Daoy (cell line): ENCODE measurements at places on chromosomes 16 and 17. TPM values are rescaled to one million over a fixed set of nuclear protein-coding genes. Genes with fewer than 3 reads are reported as not detected.

- no peak for DNase-seq
Measured at GRCh38 chr17:4978726-4979125, 8.7 kb downstream of the CAMTA2 start.

MYCBPAP gene
- 1.5 TPM in 1 of 2 replicates, not detected in the other for total RNA-seq

DNA sequence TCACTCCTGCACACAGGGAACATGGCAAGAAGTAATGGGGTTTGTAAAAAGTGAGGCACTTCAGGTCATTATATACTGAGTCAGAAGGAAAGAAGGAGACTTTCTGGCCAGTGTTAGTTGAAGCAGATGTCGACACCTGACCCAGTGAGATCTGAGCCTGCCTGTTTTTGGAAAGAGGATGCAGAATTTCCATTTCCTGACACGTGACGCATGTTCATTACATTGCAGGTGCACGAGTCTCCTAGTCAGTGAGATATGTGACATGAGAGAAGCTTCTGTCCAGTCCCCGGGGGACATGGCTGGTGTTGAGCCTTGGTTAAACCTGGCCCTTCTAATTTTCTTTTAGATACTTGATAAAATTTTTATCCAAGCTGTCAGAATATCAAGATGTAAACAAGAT is 62.3 kb downstream of the ELAC2 start:
- no peak for DNase-seq

CRYM gene
- total RNA-seq: not detected in 2 replicates

GRCh38 chr17:67421869-67422273 is 44.8 kb downstream of the PITPNC1 start:
- DNase-seq: peak; percentile 95

- DNase-seq: no peak
Measured at GRCh38 chr17:32631341-32632096, 144.7 kb downstream of the CDK5R1 start.

DNA sequence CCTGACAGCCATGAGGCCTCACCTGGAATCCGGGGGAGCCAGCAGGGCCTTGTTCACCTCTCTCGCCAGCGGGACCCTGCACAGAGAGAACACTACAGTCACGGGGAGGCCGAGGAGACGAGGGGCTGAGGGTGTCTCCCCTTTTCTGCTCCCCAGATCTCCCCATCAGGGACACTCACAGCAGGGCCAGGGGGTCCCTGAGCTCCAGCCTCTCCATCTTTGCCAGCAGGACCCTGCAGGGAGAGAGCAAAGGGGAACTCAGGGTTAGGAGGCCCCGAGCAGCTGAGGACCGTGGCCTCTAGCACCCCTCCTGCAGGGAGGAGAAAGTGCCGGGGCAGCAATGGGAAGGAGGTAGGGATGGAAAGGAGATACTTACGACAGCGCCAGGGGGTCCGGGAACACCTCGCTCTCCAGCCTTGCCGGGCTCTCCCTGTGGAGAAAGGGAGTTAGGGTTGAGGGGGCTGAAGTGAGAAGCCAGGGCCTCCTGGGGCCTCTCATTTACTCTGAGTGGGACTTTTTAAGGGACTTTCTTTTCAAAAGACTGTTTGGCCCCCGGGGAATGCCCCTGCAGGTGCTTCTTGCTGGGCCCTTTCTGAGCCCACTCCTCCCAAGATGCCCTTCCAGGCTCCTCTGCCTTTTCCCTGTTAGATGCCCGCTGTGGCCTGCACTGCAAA is 8.7 kb downstream of the COL1A1 start:
- DNase-seq: no peak

- DNase-seq: no peak
Measured at GRCh38 chr17:63954402-63955063, 18.2 kb downstream of the SCN4A start.

TERB1 gene
- 0.46 TPM in 1 of 2 replicates, not detected in the other for total RNA-seq

DNA sequence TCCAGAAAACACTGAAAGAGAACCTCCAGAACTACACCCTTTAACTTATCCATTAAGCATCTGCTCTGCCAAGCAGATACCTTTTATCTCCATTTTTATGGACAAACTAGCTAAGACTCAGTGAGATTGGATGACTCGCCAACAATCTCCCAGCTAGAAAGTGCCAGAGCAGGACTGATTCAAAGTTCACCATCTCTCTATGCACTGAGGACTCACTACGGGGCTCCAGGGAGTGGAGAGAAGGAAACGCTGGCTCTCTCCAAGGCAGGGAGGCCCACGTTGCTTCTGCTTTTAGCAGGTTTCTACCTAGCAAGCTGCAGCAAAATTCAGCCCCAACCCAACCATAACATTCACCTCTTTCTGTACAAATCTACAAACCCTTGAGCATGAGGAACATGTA is 52.8 kb upstream of the ARHGAP44 start:
- no peak for DNase-seq

- no peak for DNase-seq
Measured at GRCh38 chr17:38750044-38750311, 1.8 kb upstream of the PCGF2 start.

EMP2 gene
- 14.2 and 15.5 TPM in 2 replicates for total RNA-seq

LYZL6 gene
- not detected in 2 replicates for total RNA-seq

ARHGAP44 gene
- total RNA-seq: 4.6 and 5.7 TPM in 2 replicates

CES3 gene
- 0.29 TPM in 1 of 2 replicates, not detected in the other for total RNA-seq

GRCh38 chr17:80650751-80651518 is 106.3 kb downstream of the RPTOR start:
- DNase-seq: no peak

PRKCB gene
- 2.2 and 3.6 TPM in 2 replicates for total RNA-seq

DNA sequence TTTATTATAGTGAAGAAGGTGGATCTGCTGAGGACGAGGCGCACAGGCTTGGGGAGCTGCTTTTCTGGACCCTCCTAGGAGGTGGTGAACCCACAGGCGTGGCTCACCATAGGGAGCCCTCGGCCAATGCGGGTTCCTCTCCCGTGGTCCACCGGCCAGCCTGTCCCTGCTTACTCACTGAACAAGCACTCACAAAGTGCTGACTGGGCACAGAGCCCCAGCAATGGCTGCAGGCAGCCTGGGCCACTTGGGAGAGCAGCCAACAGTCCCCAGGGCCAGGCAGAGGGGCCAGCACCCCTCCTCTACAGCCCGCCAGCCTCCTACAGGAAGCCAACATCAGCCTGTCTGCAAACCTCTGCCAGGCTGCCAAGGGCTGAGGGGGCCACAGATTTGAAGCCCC is 19.1 kb upstream of the NCBP3 start:
- peak; percentile 75 for DNase-seq

MSI2 gene
- total RNA-seq: 13.8 and 18.8 TPM in 2 replicates

DNA sequence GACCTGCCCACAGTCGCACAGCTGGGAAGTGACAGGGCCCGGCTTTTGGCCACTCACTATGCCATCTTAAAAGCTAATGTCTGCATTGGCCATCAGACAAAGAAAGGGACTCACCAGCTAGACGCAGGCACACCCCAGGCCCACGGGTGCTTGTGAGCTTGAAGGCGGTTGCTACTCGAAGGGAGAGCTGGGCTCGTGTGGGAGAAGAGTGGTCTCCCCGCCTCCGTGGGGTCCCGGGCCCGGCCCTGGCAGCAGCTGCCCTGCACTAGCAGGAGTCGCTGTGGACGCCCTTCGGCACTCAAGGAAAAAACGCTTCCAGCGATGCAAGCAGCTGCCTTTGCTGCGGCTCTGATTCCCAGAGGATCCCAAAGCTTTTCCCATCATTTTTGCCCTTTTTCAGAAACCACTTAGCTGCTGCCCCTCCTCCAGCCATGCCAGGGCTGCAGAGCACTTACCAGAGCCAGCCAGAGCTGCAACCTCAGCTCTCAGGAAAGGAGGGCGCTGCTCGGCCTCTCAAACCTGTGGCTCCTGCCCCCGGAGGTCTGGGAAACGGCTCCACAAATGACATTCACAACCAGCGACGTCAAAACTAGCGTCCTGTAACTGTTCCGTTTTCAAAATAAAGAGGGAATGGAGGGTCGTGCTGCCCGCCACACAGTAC is 12.3 kb downstream of the TRPV1 start:
- no peak for DNase-seq

HSF4 gene
- total RNA-seq: 1.2 and 2.8 TPM in 2 replicates

GRCh38 chr16:22161999-22162655 is at the start of gene SDR42E2:
Gene SDR42E2 (plus strand): TSS chr16:22162506. CDS start chr16:22165583, 3,077 bp downstream.
- no peak for DNase-seq

DNA sequence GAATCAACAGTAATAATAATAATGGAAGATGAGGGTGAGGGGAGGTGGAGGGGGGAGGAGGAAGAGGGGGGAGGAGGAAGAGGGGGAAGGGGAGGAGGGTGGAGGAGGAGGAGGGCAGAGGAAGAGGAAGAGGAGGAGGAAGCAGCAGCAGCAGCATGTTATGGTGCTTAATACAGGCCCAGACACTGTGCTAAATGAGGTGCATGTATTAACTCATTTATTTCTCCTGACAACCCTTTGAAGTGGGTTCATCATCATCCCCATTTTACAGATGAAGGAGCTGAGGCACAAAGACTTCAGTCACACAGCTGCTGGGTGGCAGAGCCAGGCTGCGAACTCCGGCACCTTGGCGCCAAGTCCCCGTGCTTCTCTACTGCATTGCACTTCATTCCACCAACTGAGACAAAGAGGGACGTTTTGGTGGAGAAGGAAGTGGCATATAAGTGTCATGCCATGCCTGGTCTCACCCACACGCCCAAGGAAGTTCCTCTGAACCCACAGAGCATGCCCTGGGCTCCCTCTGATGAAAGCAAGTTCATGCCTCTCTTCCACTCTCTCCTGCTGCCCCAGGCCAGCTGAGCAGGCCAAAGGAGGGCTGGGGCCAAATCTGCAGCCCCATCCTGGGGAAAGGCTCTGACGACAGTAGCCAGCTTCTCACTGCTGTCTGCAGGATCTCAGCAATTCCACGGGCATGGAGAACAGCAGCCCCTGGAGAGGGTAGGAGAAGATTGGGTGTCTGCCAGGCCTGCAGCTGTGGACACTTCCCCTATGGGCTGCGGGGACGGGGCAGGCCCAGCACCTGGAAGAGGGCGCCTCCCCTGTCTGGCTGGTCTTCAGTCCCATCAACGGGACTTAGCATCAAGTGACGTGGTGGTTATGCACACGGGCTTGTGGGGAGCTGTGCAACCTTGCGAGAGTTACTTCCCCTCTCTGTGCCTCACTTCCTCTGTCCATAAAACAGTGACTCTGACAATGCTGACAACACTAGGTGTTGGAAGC is 21.8 kb downstream of the XYLT1 start:
- no peak for DNase-seq

- no peak for DNase-seq
Measured at GRCh38 chr16:50494501-50495491, 53.4 kb upstream of the NKD1 start.

DNA sequence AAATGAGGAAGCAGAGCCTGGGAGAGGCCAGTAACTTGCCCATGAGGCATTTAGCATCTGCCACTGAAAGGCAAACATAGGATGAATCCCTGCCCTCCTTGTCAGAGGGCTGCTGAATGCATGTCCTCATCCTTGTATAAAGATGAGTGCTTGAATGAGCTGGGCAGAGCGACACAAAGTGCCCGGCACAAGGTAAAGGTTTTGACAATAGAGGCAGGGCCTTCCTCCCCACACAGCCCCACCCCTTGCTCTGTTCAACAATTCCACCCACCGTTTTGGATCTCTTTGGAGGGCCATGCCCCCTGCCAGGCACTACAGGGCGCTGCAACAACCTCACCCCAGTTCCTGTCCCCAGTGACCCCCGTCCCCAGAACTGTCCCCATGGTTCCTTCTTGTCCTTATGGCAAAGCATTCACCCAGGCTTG is 1.4 kb upstream of the KRT19 start:
- DNase-seq: no peak

VAT1L gene
- total RNA-seq: 1.5 and 1.7 TPM in 2 replicates

DNA sequence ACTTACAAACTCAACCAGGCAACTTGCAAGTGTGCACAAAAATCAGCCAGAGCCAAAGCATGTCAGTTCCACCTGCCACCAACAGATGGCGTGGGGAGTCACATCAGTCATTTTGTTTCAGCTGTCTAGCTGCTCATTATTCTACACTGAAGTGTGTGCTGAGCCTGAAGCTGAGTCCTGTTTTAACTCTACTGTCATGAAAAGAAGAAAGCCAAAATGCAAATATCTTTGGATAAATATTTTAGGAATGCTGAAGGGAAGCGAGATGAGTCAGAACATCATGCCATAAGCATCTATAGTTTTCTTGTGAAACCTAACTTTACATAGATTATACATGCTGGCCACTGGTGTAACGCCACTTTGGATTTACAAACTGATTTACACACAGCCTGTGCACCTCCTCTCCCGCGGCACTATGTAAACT is 172.6 kb downstream of the CDK5R1 start:
- DNase-seq: peak; percentile 64

TOP3A gene
- total RNA-seq: 91.0 and 106 TPM in 2 replicates

OTOP3 gene
- total RNA-seq: not detected in 2 replicates
